ENCODE measurements at places on chromosomes 4 and X.

- DNase-seq, result no peak
Measured at GRCh38 chrX:17967888-17968287, 106.8 kb upstream of the RAI2 start.

DNA sequence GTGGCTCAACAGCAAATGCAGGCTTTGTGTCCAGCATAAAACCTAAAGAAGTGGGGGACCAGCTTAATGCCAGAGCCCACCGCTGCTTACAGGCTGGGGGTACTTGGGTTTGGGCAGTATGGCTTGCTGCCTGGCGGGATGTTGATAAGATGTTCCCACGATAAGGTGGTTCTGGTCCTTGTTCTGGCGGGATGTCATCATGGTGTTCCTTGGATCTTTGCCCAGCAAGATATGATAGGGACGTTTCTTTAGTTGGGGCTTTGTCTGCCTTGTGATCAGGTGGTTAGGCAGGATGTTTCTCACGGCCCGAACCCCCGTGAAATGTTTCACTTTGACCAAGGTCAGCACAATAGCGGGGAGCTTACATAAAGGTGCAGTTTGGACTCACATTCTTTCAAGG, 35.3 kb downstream of the PNPLA4 start:
- DNase-seq, result no peak

GRCh38 chr4:144645631-144646522, at the start of gene HHIP:
Gene HHIP (plus strand): TSS chr4:144646156. CDS start chr4:144646676, 520 bp downstream.
- peak; percentile 87 for DNase-seq

GRCh38 chrX:122666601-122667000, 517.5 kb upstream of the GRIA3 start:
- DNase-seq, result no peak

DNA sequence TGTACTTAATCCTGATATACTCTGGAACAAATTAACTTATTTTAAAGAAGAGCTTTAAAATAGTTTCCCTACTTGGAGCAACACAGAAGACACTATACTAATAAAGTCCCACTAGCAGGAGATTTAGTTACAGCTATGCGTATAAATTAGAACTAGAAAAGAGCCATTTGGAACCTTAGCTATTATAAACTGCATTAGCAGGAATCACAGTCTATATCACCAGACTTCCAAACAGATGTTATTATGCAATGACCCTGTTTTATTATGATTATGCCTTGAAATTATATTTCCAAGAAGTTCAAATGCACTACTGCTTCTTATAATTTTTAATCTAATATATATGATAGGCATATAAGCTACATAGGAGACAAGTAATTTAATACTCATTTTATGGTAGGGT, 95.5 kb upstream of the WDR44 start:
- DNase-seq, result no peak

- no peak for DNase-seq
Measured at GRCh38 chr4:153489856-153490558, 23.8 kb downstream of the TMEM131L start.

GRCh38 chr4:42235304-42236021, 83.0 kb upstream of the BEND4 start:
- DNase-seq, result no peak

DNA sequence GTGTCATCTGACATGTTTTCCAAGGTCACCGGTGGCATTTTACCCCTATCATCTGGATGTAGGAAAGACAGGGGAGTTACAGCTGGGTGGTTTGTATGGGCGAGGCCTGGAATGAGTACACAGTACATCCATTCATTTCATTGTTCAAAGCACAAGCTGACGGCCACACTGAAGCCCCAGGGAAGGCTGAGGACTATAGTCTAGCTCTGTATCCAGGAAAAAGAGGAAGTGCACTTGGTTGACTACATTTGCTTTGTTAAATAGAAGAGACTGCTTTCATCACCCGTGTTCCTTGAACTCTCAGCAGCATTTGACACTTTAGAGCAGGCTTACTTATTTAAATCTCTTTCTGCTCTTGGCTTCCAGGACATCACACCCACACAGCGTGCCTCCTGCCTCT, 1041.0 kb upstream of the TENM3 start:
- no peak for DNase-seq

GRCh38 chrX:111339212-111339611, 68.9 kb upstream of the CAPN6 start:
- no peak for DNase-seq

- no peak for DNase-seq
Measured at GRCh38 chr4:101958547-101958946, 168.0 kb downstream of the BANK1 start.

DNA sequence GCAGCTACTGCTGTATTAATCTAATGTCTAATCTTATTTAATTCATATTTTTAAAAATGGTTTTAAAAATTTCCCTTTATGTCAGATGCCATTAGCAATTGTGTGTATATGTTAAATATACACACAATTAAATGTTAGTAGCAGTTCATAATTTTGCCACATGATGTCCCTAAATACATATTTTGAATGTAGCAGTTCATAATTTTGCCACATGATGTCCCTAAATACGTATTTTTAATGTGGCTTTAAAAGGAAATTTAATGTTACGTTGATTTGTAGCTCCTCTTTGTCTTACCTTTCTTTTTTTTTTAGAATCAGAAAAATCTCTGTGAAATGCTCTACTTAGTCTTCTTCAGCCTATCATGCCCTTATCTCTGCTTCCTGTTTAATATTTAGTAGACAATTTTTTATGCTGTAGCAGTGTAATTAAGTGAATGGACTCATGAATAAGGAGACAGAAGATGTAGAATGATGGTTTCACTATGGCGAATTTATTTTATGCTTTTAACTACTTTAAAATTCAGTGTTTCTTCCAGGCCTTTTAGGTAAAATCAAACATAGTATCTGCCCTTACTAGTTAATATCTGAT, 26.1 kb downstream of the RBM46 start:
- DNase-seq, result no peak
